ENCODE measurements at places on chromosomes 1 and 21. TPM values are rescaled to one million over a fixed set of nuclear protein-coding genes. Genes with fewer than 3 reads are reported as not detected.

Gene RIIAD1
- 67.9 TPM for polyA plus RNA-seq

Gene DAB1
- 42.0 TPM for polyA plus RNA-seq

Gene PPP2R5A
- 47.7 TPM for polyA plus RNA-seq

Gene KIF2C
- not detected for polyA plus RNA-seq

Gene LEFTY1
- polyA plus RNA-seq, result not detected

Gene RNF19B
- 94.9 TPM for polyA plus RNA-seq

Gene C8A
- not detected for polyA plus RNA-seq

Gene OLFML2B
- polyA plus RNA-seq, result 1.9 TPM

Gene REG4
- polyA plus RNA-seq, result not detected

Gene TMEM51
- polyA plus RNA-seq, result 0.52 TPM

Gene DDX20
- 9.7 TPM for polyA plus RNA-seq

Gene SELP
- not detected for polyA plus RNA-seq

Gene UBE2U
- polyA plus RNA-seq, result not detected

Gene SERPINC1
- polyA plus RNA-seq, result not detected

Gene KRTAP10-1
- polyA plus RNA-seq, result not detected

Gene OR2L5
- not detected for polyA plus RNA-seq

Gene RHCE
- 2.1 TPM for polyA plus RNA-seq

Gene KRTAP12-2
- not detected for polyA plus RNA-seq

Gene ZFP69
- 1.9 TPM for polyA plus RNA-seq

All from Purkinje cell (primary cell).